Activated T-helper 9 cell treated with anti-CD3 and anti-CD28 coated beads, Interleukin-2, amount 50 U/mL, for 16 hours (primary cell): ENCODE measurements at places on chromosomes 3 and 15.

GRCh38 chr15:51837792-51838251 lies 8.4 kb downstream of the TMOD3 start:
- DNase-seq = no peak

GRCh38 chr3:142787719-142788118 lies 63.9 kb downstream of the TRPC1 start:
- no peak for DNase-seq

- no peak for DNase-seq
These were observed 330.4 kb upstream of the ICE2 start for GRCh38 chr15:60809375-60809774.

DNA sequence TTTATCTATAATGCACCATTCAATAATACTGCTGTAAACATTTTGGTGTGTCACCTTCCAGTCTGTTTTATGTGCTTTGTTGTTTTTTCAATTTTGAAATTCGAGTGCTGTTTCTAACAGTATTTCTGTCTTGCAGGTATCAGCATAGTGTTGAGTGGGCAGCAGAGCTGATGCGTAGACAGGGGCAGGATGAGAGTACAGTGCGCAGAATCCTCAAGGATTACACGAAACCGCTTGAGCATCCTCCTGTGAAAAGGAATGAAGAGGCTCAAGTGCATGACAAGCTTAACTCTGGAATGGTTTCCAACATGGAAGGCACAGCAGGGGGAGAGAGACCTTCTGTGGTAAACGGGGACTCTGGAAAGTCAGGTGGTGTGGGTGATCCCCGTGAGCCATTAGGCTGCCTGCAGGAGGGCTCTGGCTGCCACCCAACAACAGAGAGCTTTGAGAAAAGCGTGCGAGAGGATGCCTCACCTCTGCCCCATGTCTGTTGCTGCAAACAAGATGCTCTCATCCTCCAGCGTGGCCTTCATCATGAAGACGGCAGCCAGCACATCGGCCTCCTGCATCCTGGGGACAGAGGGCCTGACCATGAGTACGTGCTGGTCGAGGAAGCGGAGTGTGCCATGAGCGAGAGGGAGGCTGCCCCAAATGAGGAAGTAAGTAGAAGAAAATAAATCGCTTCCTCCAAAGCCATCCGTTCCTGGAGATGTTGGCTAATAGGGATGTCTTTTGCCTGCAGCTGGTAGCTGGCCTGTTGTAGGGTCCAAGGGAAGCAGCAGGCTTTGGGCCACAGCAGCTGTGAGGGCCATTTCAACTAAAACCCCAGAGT lies 19.1 kb downstream of the TSEN2 start:
- DNase-seq = no peak

- DNase-seq = no peak
These were observed 409.0 kb upstream of the PROK2 start for GRCh38 chr3:72193771-72194430.

- DNase-seq = peak; percentile 12
These were observed at the start of gene ENTPD3 for GRCh38 chr3:40387001-40387894. Gene ENTPD3 (plus strand): TSS chr3:40387184. CDS start chr3:40388058, 874 bp downstream.

GRCh38 chr15:73647259-73648013 lies 14.2 kb upstream of the NPTN start:
- DNase-seq = no peak

GRCh38 chr3:24004171-24004938 lies 59.3 kb downstream of the NR1D2 start:
- DNase-seq = no peak

- DNase-seq = no peak
These were observed 517.8 kb upstream of the CFAP20DC start for GRCh38 chr3:59567661-59568060.

DNA sequence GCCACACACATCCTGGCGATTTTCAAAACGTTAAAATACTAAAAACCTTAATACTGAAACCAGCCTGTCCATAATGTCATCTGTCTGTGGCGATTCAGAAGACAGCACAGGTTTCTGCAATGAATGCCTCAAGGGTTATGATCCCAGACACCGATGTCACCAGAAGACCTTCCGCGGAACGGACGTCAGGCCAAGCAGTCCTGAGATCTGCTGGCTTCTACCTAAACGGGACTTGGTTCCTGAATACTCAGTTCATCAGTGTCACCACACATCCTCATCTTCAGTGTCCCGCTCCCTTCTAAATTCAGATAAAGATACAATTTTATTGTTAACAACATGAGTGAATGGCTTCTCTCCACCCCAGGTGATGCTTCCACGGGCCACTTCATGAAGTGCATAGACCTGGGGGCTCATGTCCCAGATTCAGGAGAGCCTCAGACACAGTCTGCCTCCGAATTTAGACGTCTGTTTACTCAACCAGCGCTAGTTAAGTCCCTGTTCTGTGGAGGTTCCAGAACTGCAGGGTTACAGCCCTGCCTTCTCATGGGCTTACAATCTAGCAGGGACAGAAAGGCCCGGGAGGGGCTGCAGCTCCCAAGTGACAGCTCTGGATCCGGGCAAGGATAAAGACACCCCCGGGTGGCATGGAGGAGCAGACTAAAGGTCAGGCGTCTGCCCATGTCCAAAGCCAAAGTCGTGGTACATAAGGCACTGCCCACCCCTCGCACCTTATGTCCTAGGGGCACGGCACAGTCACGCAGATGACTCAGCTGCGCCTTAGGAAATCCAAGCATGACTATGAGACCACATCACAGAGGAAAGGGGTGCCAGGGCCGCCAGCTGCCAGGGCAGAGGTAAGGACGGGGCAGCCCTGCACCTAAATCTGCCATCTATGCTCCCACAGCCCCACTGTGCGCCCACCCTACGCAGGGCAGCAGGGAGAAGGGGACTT lies 75.9 kb downstream of the VGLL4 start:
- DNase-seq = no peak

- no peak for DNase-seq
These were observed 33.3 kb downstream of the ZNF609 start for GRCh38 chr15:64493641-64494040.

DNA sequence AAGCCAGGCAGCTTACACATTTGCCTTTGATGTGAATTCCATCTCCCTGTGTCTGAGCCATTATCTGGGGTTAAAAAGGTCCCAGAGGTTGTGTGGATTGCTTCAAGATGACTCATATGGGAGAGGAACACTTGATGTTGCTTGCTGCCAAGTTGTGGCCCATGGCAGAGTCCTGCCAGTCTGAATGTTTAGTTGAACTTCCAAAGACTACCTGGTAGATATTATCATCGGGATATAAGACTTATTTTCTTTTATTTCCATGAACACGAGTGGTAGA lies 85.6 kb downstream of the TJP1 start:
- no peak for DNase-seq

DNA sequence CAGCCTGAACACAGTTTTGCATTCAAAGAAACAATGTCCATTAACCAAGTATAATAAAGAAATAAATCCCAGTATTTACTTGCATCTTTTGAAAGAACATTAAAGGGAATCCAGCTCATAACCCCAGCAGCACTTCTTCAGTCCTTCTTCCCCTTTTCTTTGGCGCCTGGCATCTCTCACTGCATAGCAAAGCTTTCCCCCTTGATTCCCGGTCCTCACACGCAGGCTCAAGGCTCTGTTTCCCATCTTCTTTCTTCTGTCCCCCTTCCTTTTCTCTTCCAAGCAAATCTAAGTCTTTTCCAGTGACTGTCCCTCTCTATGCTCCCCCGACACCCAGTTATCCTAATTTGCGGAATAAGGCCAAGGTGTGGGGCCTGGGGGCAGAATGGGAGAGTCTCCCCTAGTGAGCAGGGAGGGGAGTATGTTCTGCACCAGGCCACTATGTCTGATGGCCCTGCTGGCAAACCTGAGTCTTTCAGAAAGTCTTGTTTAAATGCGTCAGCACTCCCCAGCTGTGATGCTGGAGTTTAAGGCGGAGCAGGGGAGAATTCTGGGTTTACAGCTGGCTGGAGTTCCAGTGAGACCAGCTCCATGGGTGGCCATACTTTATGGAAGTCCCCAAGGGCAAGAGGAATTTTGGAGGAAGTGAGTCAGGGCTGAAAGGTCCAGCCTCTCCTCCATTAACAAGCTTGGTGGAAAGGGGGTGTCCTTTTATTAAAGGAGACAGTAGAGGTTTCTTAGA lies 42.1 kb downstream of the GOLGA6A start:
- DNase-seq = no peak

GRCh38 chr3:187498211-187498724 lies 130.1 kb downstream of the RTP4 start:
- DNase-seq = no peak

- no peak for DNase-seq
These were observed 4.6 kb downstream of the SEMA7A start for GRCh38 chr15:74428970-74429780.

- no peak for DNase-seq
These were observed 79.4 kb upstream of the FAM98B start for GRCh38 chr15:38374556-38374955.

DNA sequence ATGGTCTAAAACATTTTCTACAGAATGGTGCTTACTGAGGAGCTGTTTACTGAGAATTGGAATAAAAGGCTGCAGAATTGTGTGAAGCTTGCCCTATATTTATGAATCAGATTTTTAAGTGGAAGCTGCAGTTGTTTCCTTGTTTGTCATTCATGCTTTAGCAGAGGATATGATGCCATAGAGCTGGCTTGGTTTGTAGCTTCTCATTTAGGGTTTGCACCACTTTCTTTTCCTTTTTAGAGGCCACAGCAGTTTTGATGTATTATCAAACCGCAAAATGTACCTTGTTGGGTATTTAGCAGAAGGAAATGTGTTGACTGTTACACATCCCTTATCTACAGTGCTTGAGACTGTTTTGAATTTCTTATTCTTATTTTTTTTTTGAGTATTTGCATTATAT lies 66.2 kb downstream of the RASA2 start:
- DNase-seq = no peak

GRCh38 chr15:74482661-74483060 lies 21.7 kb upstream of the UBL7 start:
- DNase-seq = no peak

- no peak for DNase-seq
These were observed 9.0 kb downstream of the HCLS1 start for GRCh38 chr3:121651684-121652083.

DNA sequence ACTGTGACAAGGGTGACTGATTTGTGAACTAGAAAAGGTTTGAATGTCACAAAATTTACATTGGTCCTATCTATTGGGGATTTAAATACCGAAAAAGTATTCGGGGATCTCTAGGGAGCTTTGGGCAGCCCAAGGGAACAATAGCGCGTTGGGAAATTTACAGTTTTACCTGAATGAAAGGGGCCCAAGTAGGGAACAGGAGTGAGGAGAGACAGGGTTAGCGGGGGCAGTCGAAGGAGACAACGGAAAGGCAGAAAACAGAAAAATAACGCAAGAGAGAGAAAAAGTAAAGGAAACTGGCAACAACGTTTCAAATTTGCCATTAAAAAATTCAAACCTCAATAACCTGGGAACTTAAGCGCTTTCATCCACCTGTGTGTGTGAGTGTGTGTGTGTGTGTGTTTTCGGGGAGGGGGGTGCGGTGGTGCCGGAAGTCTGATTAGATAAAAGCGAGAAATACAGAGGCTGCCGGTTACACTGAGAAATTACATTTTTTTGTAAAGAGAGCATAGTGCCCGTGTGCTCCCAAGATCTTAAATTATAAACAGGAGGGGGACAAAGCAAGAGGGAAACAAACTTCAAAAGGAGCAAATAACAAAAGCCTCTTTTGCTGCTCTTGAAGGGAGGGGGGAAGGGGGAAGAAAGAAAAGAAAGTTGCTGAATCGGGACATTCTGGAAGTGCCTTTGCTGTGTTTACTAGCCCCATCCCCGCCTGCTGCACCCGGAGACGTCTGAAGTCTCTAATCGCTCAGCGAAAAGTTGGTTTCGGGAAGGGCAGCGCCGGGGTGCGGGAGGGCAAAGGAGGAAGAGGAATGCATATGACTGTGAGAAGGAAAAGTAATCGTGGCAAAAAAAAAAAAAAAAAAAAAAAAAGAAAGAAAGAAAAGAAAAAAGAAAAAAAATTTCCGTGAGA lies 721 bp upstream of the ZIC1 start:
- no peak for DNase-seq

DNA sequence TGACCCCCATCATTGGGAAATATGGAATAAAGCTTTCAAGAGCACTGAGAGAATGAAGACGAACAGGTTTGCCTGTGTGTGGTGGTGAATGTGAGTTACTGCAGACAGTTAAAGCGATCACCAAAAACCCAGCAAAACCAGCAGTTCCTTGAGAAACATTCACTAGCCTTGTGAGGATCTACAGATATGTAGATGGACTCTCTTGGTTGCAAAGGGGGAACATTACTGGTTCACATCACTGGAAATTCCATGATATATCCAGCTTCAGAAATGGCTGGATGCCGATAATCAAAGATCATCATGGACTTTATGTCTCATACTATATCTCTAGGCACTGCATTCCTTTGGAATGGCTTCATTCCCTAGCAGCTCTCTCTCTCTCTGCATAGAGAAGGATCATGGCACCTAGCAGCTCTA lies 10.2 kb upstream of the HERC1 start:
- DNase-seq = no peak
